Endothelial cell of umbilical vein (primary cell): ENCODE measurements at places on chromosomes 2 and 18. TPM values are rescaled to one million over a fixed set of nuclear protein-coding genes. Genes with fewer than 3 reads are reported as not detected.

Gene CPO
- not detected in 2 replicates for polyA plus RNA-seq

Gene GPR35
- polyA plus RNA-seq, result 0.18 TPM in 2 replicates

Gene CPS1
- 0.18 and 0.24 TPM in 2 replicates for polyA plus RNA-seq

Gene SKA1
- polyA plus RNA-seq, result 6.9 and 8.7 TPM in 2 replicates

Gene MEP1B
- not detected in 2 replicates for polyA plus RNA-seq

Gene MAPRE3
- polyA plus RNA-seq, result 4.4 and 6.7 TPM in 2 replicates

Gene RNU2-63P
- 60.5 TPM in 1 of 2 replicates, not detected in the other for polyA plus RNA-seq

Gene CYRIA
- polyA plus RNA-seq, result 7.4 and 9.3 TPM in 2 replicates

Gene VAMP5
- 624 and 648 TPM in 2 replicates for polyA plus RNA-seq

Gene DOK6
- polyA plus RNA-seq, result under 0.01 TPM in 1 of 2 replicates, not detected in the other

Gene NPAS2
- polyA plus RNA-seq, result 29.0 and 34.7 TPM in 2 replicates

Gene UGT1A4
- not detected in 2 replicates for polyA plus RNA-seq

Gene BMPR2
- 31.2 and 35.8 TPM in 2 replicates for polyA plus RNA-seq

Gene CXCR4
- 42.2 and 43.0 TPM in 2 replicates for polyA plus RNA-seq

Gene NCK2
- polyA plus RNA-seq, result 18.9 and 23.8 TPM in 2 replicates

Gene ITGB6
- 0.03 and 0.05 TPM in 2 replicates for polyA plus RNA-seq

Gene APCDD1
- polyA plus RNA-seq, result 1.4 and 1.5 TPM in 2 replicates

Gene MYO3B
- 0.03 TPM in 1 of 2 replicates, not detected in the other for polyA plus RNA-seq

Gene SULT1C2
- polyA plus RNA-seq, result not detected in 2 replicates

Gene INPP5D
- polyA plus RNA-seq, result 10.6 and 13.9 TPM in 2 replicates

Gene MREG
- polyA plus RNA-seq, result 0.37 and 0.41 TPM in 2 replicates

Gene ZNF236
- 4.5 TPM in 2 replicates for polyA plus RNA-seq

Gene HRH4
- 0.03 TPM in 2 replicates for polyA plus RNA-seq
